ENCODE measurements at places on chromosomes 3 and 15.
A peak's percentile ranks its signal among the peaks of the same experiment; 100 is the strongest.

DNA sequence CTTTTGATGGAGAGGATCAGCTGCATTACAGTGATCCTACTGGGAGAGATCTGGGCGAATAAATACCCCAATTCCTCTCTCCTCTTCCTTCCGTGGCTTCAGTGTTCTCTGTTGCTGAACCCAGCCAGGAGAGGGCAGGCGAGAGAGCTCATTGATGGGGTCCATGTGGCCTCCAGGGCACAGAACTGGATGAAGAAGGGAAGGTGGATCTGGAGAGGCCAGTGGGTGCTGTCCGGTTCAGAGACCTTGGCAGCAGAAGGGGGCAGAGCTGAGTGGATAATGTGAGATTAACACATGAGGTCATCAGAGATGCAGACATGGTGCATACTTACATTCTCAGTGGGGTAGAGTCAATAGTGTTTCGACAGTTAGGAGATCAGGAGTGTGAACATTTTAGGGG, 193.6 kb downstream of the CLSTN2 start:
- DNase-seq, result peak; percentile 52

DNA sequence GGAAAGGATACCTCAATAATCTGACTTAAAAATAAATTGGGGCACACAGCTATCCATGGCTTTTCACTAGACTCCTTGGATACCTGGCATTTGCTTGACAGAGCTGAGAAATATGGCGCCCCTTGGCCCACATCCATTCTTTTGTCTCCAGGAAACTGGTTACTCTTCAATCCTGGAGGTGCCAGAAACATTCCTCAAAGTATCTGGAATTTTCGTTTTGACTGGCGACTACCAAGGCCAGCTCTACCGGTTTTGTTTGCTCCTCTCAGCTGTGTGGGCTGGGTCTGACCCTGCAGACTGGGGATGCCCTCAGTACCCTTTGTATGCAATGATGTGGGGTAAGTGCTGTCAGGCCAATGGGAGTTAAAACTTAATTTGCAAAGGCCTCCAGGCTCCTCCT, 27.0 kb downstream of the KATNBL1 start:
- no peak for DNase-seq

DNA sequence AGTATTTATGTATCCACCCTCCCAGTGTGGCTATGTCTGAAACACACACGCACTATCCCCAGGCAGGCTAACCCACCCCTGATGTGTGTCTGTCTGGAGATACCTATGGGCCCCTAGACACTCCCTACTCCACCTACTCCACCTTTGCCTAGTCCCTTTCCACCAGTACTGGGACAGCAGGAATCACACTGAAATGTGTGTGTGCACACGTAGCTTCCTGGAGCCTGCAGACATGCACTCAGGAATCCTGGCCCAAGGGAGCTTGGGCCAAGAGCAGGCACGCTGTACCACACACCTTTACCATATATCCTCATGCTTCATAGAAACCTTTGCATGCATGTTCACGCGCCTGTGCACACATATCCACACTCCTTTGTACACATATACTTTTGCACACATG, 6.9 kb upstream of the PTH1R start:
- no peak for DNase-seq

- no peak for DNase-seq
These were observed 287.1 kb downstream of the SOX2 start for GRCh38 chr3:181998828-181999227.

Measured in adipocyte (in vitro differentiated cells).